Stimulated activated CD4-positive, alpha-beta T cell treated with anti-CD3 and anti-CD28 coated beads, TNF-alpha, amount 100 ng/mL, for 1 hour (primary cell): ENCODE measurements at places on chromosomes 13 and 19.

- DNase-seq = no peak
Observed at GRCh38 chr19:17325881-17326594, 8.6 kb downstream of the ANO8 start.

DNA sequence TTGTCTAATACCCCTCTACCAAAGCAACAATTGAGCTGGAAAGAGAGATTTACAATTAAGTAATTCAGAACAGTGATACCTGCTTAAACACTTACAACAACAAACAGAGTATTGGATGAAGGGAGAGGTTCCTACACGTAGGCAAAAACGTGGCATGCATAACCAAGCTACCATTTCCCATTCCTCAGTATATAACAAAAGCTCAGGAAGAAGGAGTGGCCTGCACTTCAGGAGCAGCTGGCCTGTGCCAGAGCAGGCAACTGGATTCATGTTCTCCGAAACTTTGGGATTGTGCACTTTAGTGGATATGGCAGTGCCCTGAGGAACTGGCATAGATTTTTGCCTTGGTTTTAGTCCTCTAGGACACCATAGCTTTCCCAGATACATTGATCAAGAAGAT lies 630.2 kb upstream of the PCDH9 start:
- no peak for DNase-seq

DNA sequence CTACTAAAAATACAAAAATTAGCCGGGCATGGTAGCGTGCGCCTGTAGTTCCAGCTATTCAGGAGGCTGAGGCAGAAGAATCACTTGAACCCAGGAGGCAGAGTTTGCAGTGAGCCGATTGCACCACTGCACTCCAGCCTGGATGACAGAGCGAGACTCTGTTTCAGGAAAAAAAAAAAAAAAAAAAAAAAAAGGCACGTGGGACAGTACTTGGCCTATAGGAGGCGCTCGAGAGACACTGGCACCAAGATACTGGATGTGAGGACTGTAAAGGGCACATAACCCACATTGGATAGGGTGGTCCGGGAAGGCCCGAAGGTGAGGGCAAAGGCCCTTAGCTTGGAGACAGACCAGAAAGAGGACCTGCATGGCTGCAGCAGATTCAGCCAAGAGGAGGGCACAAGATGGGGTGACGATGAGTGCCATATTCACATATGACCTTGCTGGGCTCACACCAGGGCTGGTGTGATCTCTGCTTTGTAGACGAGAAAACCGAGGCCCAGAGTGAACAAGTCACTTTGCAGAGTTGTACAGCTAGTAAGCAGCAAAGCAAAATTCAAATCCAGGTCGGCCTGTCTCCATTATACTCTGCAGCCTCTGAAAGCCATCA lies 89.4 kb downstream of the DPF1 start:
- no peak for DNase-seq

GRCh38 chr13:79479882-79480281 lies 1.1 kb upstream of the NDFIP2 start:
- DNase-seq = no peak

GRCh38 chr19:55454787-55455243 lies 6.6 kb downstream of the ISOC2 start:
- DNase-seq = no peak

- no peak for DNase-seq
Observed at GRCh38 chr13:81714513-81714912, 1373.6 kb upstream of the SPRY2 start.

DNA sequence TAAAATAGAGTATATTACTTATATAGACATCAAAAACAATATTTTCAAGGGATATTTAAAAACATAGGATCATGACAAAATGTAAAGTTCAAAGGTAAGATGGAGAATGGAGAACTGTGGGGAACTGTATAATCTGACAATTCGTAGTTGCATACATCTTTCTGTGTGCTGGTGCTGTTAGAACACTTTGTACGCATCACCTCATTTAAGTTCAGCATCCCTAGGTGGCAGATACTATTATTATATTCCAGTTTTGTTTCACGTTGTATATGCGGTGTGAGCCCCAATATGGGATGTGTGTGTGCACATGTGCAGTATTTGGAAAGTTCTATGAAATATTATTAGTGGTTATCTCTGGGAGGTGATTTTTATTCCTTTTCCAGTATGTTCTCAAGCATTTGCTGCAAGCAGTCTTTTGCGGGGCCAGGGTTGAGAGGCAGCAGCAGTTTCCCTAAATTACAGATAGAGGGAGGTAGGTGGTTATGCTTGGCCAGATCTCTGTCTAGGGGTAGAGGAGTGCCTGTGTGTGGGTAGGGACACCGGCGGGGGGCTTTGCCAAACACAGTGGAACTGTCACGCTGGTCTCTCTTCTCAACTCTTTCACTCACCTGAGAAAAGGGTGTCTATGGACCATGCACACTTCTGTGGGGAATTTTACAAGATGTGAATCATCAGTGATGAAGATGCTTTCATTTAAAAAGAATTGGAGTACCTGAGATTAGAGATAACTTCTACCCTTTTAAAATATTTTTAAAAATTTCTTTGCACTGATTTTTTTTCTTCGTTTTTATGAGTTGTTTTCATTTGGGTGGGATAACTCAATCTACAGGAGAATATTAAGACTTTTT lies 55.6 kb upstream of the ALOX5AP start:
- no peak for DNase-seq

GRCh38 chr19:51786646-51787494 lies 8.1 kb upstream of the FPR3 start:
- DNase-seq = no peak

DNA sequence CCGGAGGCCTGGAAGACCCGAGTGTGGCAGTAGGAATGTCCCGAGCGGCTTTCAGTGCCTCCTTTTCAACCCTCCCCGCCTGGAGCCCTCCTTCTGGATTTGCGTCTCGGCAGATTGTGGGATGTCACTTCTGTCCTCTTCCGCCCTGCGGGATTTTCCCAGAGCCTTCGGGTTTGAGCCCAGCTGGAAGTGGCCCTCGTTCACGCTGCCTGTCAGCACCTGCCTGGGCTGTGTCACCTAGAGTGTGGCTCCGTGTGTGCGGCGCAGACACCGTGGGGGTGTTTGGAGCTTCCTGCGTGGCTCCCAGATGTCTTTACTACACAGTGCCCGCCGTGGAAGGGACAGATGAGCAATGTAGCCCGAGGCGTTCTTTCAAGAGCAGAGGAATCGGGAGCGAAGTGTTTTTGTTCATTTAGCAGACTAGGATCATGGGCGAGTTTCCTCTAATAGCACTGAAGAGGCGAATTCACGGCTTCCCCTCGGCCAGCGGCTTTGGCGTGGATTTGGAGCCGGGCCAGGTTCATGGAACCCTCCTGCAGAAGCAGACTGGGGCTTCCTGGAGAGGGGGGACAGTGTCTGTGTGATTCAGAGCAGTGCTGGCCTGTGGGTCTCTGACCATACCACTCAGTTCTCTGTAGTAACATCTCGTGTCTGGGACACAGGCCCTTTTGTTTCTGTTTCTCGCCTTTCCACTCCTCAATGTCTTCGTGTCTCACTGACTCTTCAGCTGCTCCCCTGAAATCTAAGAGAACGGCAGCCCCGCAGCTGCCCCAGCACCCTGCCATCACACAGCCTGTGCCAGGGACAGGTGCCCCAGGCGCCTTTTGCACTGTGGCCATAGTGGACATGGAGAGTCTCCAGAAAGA lies 68.0 kb downstream of the KDM4B start:
- no peak for DNase-seq

DNA sequence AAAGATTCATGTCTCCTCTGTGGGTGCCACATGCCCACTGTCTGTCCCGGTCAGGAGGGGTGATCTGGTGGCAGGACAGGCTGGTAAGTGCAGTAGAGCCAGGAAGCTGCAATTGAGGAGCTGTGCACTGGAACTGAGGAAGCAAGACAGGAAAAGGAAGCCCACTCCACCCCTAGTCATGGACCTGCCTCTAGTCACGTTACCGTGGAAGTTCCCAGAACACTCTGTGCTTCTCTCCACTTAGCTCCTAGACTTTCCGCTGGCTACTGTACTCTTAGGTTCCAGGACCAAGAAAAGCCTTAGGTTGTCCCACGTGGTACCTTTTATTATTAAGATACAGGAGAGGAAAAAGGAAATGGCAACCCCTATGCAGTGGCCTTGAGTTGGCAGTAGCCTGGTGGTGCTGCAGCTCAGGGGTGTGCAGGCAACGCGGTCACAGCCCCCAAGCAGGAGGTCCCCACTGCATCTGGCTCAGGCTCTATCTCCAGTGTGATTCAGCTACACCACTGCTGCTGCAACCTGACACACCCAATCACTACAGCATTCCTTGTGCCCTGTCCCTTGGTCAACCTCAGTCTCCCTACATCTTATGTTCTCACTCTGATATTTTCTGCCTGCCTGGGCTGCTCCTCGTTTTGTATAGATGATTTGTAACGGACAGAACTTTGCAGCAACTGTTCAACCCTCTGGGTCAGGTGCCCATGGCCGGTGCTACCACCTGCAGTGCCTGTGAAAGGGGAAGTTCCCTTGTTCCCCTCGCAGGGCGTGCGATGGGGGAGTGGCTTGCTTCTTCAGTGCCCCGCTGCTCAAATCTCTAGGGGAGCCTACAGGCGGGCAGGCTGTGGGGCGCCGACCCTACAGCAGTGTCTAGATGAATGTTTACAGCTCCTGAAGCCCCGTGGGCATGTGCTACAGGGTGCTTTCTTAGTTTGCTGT lies 24.4 kb upstream of the GPR12 start:
- DNase-seq = no peak

- DNase-seq = no peak
Observed at GRCh38 chr19:7622933-7623685, 6.2 kb downstream of the XAB2 start.

DNA sequence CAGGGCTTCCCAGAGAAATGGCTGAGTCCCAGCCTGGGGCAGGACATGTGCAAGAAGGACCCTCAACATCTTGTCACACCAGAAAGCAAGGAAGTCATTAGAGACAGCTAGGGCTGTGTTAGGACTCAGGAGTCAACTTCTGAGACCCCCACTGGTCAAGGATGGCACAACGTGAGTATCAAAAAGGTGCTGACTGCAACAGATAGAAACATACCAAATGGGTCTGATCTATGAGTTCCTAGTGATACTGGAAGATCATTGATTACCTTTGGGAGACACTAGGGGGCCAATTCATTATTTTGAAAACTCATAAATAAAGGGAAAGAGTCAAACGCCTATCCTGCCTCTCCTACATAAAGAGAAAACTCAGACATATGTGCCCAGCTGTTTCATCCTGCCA lies 73.5 kb upstream of the GJB6 start:
- DNase-seq = no peak

GRCh38 chr13:76707360-76707759 lies 178.8 kb downstream of the KCTD12 start:
- DNase-seq = no peak

DNA sequence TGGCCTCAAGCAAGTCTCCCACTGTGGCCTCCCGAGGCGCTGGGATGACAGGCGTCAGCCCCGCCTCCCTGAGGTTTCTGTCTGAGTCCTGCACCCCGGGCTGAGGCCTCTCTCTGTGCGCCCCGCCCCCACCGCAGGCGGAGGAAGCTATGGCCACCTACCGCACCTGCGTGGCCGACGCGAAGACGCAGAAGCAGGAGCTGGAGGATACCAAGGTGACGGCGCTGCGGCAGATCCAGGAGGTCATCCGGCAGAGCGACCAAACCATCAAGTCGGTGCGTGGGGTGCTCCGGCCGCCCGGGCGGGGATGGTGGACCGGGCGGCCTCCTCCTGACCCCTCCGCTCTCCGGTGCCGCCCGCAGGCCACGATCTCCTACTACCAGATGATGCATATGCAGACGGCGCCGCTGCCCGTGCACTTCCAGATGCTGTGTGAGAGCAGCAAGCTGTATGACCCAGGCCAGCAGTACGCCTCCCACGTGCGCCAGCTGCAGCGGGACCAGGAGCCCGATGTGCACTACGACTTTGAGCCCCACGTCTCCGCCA lies 12.7 kb downstream of the ARHGAP45 start:
- DNase-seq = peak; percentile 60

- no peak for DNase-seq
Observed at GRCh38 chr19:51476164-51476563, 2.2 kb upstream of the CEACAM18 start.

DNA sequence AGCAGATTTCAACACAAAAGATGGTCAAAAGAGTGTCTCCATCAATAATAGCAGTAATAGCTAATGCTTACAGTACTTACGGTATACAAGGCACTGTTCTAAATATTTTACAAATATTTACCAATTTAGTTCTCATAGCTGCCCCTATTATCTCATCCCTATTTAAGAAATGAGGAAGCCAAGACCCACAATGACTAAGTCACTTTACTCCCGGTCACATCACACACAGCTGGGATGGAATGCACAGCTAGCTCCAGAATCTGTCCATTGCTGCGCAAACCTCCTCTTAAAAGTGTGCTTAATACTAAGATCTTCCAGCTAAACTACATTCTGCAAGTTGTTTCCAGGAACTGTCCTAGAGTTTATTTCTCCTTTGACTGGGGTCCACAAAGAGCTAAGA lies 63.4 kb downstream of the RAP2A start:
- no peak for DNase-seq

DNA sequence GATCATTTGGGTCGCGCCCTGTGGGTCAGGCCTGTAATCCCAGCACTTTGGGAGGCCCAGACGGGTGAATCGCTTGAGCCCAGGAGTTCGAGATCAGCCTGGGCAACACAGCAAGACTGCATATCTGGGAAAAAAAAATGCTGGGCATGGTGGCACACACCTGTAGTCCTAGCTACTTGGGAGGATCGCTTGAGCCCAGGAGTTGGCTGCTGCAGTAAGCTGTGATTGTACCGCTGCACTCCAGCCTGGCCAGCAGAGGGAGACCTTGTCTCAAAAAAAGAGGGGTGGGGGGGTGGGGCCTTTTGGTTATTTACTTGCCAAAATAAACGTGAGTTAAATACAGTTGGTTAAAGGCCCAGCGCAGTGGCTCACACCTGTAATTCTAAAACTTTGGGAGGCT lies 9.8 kb upstream of the ZNF544 start:
- DNase-seq = no peak

DNA sequence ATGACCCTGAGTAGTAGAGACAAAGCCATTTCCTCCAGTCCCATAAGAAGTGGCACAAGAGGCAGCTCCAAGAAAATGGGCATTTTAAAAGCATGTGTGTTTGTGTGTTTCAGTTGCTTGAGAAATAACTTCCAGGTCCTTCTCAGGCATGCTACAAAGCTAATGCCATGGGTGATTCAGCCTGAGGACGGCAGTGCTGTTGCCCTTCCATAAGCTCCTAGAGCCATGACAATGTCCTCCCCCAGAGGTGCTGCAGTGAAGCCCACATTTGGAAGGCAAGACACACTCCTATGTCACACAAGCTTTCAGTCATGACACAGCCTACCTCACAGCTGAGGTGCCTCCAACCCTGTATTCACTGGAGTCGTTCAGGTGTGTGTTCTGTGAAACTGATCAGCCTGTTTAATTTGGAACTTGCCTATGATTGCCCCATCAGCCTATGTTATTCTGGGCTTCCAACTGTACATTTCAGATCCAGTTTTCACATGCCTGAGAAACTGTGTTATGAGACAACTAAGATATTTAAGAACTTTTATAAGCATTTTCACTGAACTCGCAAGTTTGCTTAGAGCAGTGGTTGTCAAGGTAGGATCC lies 213.6 kb downstream of the FOXO1 start:
- no peak for DNase-seq
